ENCODE measurements at places on chromosomes 1 and 21.

- peaks cover 7% of the 10 kb centered on the region for H3K36me3 ChIP-seq
- no peaks in the 10 kb centered on the region for H3K27me3 ChIP-seq
- H3K4me1 ChIP-seq, result peaks cover 3% of the 10 kb centered on the region
- no peak overlapping the region for H3K4me3 ChIP-seq
- DNase-seq, result no peak
- H3K27ac ChIP-seq, result no peak overlapping the region
Observed at GRCh38 chr1:151403612-151404011, 4.2 kb downstream of the PSMB4 start.

GRCh38 chr1:26900815-26901511 lies 696 bp upstream of the GPATCH3 start:
- H3K27me3 ChIP-seq, result no peaks in the 10 kb centered on the region
- peak overlapping the region; percentile 82 for H3K27ac ChIP-seq
- peaks cover 5% of the 10 kb centered on the region for H3K36me3 ChIP-seq
- peaks cover 10% of the 10 kb centered on the region for H3K4me1 ChIP-seq
- no peak for DNase-seq
- H3K4me3 ChIP-seq, result peak overlapping the region; percentile 97

GRCh38 chr1:230163205-230163604 lies 96.2 kb downstream of the GALNT2 start:
- peaks cover 3% of the 10 kb centered on the region for H3K4me1 ChIP-seq
- H3K4me3 ChIP-seq, result no peak overlapping the region
- H3K27me3 ChIP-seq, result no peaks in the 10 kb centered on the region
- no peak overlapping the region for H3K27ac ChIP-seq
- no peak for DNase-seq

GRCh38 chr1:207908107-207908734 lies 2.7 kb downstream of the CD34 start:
- no peak overlapping the region for H3K4me3 ChIP-seq
- H3K27me3 ChIP-seq, result peaks cover 11% of the 10 kb centered on the region
- DNase-seq, result no peak

GRCh38 chr1:116290085-116290705 lies 82.8 kb upstream of the ATP1A1 start:
- no peak for DNase-seq
- no peak overlapping the region for H3K4me3 ChIP-seq
- no peaks in the 10 kb centered on the region for H3K27me3 ChIP-seq

DNA sequence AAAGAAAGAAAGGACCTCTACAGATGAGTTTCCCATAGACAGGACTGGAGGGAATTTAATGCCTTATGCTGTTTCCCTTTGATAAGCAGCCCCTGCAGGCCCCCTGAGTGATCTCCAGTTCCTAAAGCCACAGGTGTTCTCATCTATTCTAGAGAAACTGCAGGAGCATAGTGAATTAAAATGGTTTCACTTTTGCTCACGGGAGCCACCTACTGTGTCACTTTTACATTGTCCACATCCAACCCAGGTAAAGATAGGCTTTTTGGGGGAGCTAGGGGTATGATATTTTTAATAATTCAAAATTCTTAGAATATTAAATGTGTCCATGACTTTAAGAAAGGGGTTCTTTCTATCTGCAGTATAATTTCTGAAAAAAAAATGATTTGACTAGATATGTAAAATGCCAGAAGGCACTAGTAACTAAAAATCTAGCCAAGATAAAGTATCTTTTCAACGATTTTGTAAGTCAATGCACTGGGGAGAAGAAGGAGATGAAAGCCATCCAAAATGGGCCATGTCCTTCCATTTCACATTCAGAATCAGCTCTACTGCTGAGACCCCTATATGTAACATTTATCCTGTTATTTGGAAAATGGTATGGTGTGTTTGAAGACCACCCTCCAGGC lies 267.3 kb upstream of the DUSP10 start:
- no peaks in the 10 kb centered on the region for H3K36me3 ChIP-seq
- DNase-seq, result no peak
- H3K27me3 ChIP-seq, result no peaks in the 10 kb centered on the region
- no peaks in the 10 kb centered on the region for H3K4me1 ChIP-seq

DNA sequence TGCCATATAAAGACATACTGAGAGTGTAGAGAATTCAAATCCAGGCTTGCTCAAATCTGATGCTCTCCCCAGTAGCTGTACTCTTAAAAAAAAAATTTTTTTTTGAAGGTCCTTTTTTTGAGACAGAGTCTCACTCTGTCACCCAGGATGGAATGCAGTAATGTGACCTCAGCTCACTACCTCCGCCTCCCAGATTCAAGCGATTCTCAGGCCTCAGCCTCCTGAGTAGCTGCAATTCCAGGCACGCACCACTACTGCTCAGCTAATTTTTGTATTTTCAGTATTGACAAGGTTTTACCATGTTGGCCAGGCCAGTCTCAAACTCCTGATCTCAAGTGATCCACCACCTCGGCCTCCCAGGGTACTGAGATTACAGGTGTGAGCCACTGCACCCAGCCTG lies 28.7 kb downstream of the STYXL2 start:
- no peaks in the 10 kb centered on the region for H3K27me3 ChIP-seq
- no peaks in the 10 kb centered on the region for H3K4me1 ChIP-seq
- no peak overlapping the region for H3K4me3 ChIP-seq
- H3K27ac ChIP-seq, result no peak overlapping the region

DNA sequence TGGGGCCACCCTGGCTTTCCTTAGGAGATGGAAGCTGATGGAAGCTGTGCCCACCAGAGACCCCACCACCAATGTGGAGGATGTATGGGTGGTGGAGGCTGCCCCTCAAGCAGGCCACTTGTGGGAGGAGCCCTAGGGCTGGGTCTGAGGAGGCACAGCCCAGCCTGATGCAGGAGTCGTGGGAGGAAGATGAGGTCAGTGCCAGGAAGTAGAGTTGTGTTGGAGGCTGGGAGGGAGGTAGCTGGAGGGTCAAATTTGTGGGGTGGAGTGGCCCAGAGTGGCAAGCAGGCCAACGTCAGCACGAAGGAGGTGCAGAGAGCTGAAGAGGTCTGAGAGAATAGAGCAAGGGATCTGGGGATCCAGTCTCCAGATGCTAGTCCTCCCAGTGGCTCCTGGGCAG lies 119.0 kb upstream of the USP24 start:
- no peak overlapping the region for H3K4me3 ChIP-seq
- no peaks in the 10 kb centered on the region for H3K27me3 ChIP-seq
- no peak for DNase-seq
- no peak overlapping the region for H3K27ac ChIP-seq
- no peaks in the 10 kb centered on the region for H3K4me1 ChIP-seq
- H3K36me3 ChIP-seq, result no peaks in the 10 kb centered on the region

GRCh38 chr1:226548256-226549093 lies at the start of gene STUM:
Gene STUM, plus strand, starts transcription at chr1:226548764. Its CDS starts 141 bp downstream, at chr1:226548905.
- peak within 1 kb of the TSS; percentile 29 for H3K4me3 ChIP-seq
- peak; percentile 52 for DNase-seq
- H3K27me3 ChIP-seq, result peaks cover 16% of the 10 kb centered on the region
- H3K36me3 ChIP-seq, result no peaks in the 10 kb centered on the region
- H3K27ac ChIP-seq, result peak within 1 kb of the TSS; percentile 15
- peaks cover 19% of the 10 kb centered on the region for H3K4me1 ChIP-seq

GRCh38 chr1:42052072-42052699 lies 101.0 kb upstream of the GUCA2B start:
- no peaks in the 10 kb centered on the region for H3K4me1 ChIP-seq
- no peaks in the 10 kb centered on the region for H3K36me3 ChIP-seq
- no peaks in the 10 kb centered on the region for H3K27me3 ChIP-seq
- no peak overlapping the region for H3K27ac ChIP-seq
- no peak for DNase-seq

DNA sequence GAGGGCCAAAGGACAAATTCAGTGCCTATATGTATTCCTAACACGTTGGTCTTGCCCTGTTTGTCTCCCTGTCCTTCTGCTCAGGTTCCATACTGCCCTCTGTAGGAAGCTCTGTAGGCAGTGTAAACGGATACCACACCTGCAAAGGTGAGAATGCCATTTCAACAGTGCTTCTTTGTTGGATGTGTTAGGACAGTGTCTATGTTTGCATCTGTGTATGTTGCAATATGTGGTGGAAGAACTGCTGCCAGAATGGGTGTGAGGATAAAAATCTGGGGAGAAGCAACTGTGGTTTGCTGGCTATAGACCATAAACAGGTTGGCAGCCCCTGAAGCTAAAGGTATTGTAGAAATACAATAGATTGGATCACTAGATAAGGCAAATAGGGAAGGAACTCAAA lies 113.1 kb upstream of the BMP8A start:
- H3K27me3 ChIP-seq, result no peaks in the 10 kb centered on the region
- peaks cover 6% of the 10 kb centered on the region for H3K36me3 ChIP-seq
- no peak overlapping the region for H3K4me3 ChIP-seq

DNA sequence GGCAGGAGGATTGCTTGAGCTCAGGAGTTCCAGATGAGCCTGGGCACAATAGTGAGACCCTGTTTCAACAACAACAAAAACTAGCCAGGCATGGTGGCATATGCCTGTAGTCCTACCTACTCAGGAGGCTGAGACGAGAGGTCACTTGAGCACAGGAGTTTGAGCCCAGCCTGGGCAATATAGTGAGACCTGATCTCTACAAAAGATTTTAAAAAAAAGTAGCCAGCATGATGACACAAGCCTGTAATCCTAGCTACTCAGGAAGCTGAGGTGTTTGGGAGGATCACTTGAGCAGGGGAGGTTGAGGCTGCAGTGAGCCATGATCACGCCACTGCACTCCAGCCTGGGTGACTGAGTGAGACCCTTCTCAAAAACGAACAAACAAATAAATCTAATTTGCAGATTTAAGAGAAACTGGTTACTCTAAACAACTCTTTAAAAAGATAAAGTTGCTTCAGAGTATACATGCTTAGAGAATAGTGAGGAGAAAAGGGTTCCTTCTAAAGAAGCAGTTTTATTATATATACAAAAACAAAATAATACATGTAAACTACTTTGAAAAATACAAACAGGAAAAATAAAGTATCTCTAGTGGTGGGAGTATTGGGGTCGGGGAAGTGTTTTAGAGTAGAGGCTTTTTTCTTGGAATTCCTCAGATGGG lies 88.4 kb downstream of the ADCY10 start:
- H3K36me3 ChIP-seq, result no peaks in the 10 kb centered on the region
- no peak overlapping the region for H3K4me3 ChIP-seq
- no peak for DNase-seq

- H3K27me3 ChIP-seq, result no peaks in the 10 kb centered on the region
- H3K4me3 ChIP-seq, result no peak overlapping the region
- no peaks in the 10 kb centered on the region for H3K36me3 ChIP-seq
- H3K27ac ChIP-seq, result no peak overlapping the region
- no peak for DNase-seq
Observed at GRCh38 chr1:110308247-110308646, 30.9 kb upstream of the RBM15 start.

- no peaks in the 10 kb centered on the region for H3K4me1 ChIP-seq
- no peak for DNase-seq
- no peak overlapping the region for H3K27ac ChIP-seq
Observed at GRCh38 chr1:226589008-226589733, 40.6 kb downstream of the STUM start.

DNA sequence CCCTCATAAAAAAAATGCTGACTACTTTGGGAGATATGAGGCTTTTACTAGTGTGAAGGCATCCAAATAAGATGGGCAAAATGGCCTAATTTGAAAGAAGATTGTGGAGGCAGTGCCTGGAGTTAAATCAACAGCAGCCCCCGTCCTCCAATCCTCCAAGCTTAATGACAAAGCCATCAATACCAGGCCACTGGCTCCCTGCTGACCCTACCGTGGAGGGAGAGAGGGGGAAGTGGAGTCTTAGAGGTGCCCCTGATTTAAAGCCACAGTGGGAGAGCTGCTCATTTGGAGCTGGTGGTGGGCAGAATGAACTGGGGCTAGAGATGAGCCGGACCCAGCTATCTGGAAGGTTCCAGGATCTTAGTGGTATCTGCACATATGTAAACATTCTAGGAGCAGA lies 24.3 kb upstream of the KNCN start:
- no peak overlapping the region for H3K27ac ChIP-seq
- DNase-seq, result no peak
- H3K4me3 ChIP-seq, result no peak overlapping the region
- peaks cover 6% of the 10 kb centered on the region for H3K36me3 ChIP-seq
- H3K27me3 ChIP-seq, result no peaks in the 10 kb centered on the region
- no peaks in the 10 kb centered on the region for H3K4me1 ChIP-seq

- no peaks in the 10 kb centered on the region for H3K36me3 ChIP-seq
- H3K4me1 ChIP-seq, result no peaks in the 10 kb centered on the region
- no peak for DNase-seq
- no peak overlapping the region for H3K4me3 ChIP-seq
Observed at GRCh38 chr1:113804421-113805255, 7.6 kb downstream of the RSBN1 start.

GRCh38 chr1:147565189-147565980 lies 24.1 kb downstream of the BCL9 start:
- no peak for DNase-seq
- no peak overlapping the region for H3K4me3 ChIP-seq
- no peaks in the 10 kb centered on the region for H3K36me3 ChIP-seq
- no peaks in the 10 kb centered on the region for H3K4me1 ChIP-seq
- H3K27me3 ChIP-seq, result no peaks in the 10 kb centered on the region

GRCh38 chr1:230270185-230270558 lies 156.0 kb downstream of the PGBD5 start:
- H3K4me3 ChIP-seq, result no peak overlapping the region
- no peak overlapping the region for H3K27ac ChIP-seq
- H3K4me1 ChIP-seq, result peaks cover 12% of the 10 kb centered on the region
- H3K27me3 ChIP-seq, result no peaks in the 10 kb centered on the region
- no peaks in the 10 kb centered on the region for H3K36me3 ChIP-seq

DNA sequence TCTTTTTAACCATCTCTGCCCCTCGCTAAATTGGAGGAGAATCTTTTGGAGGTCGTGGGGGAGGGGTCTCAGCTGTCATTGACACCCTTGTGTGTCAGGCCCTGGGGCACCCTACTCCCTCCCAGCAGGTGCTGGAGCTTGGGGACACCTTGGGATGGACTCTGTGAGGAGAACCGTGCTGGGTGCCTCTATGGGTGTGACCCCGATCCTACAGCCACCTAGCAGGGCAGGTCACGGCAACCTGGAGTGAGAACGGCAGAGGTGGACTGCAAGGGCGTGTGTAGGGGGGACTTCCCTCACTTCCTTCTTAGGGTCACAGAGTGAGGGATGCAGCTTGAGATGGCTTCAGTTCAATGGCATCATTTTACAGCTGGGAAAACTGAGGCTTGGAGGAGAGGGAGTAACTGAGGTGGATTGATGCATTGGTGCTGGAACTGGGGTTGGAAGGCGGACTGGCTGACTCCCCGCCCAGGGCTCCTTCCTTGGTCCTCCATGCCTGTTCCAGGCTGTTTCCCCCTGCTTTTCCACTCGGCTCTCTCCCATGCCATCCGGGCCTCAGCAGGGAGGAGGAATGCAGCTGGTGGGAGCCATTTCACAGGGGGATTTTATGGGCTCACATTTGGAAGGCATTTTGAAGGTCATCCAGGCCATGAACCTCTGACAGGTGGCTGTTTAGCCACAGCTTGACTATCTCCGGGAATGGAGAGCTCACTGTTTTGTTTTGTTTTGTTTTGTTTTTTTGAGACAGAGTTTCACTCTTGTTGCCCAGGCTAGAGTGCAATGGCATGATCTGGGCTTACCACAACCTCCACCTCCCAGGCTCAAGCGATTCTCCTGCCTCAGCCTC lies 18.8 kb upstream of the ARHGEF10L start:
- H3K27ac ChIP-seq, result peak overlapping the region; percentile 73
- no peaks in the 10 kb centered on the region for H3K27me3 ChIP-seq
- no peaks in the 10 kb centered on the region for H3K36me3 ChIP-seq
- DNase-seq, result peak; percentile 51

GRCh38 chr1:114892194-114892918 lies 37.7 kb downstream of the SYCP1 start:
- H3K27ac ChIP-seq, result no peak overlapping the region
- DNase-seq, result no peak
- no peaks in the 10 kb centered on the region for H3K4me1 ChIP-seq
- H3K27me3 ChIP-seq, result no peaks in the 10 kb centered on the region
- no peak overlapping the region for H3K4me3 ChIP-seq

Measured in colonic mucosa (tissue), 4 donors.